GM23338 (cell line): ENCODE measurements at places on chromosomes 7 and 10.

DNA sequence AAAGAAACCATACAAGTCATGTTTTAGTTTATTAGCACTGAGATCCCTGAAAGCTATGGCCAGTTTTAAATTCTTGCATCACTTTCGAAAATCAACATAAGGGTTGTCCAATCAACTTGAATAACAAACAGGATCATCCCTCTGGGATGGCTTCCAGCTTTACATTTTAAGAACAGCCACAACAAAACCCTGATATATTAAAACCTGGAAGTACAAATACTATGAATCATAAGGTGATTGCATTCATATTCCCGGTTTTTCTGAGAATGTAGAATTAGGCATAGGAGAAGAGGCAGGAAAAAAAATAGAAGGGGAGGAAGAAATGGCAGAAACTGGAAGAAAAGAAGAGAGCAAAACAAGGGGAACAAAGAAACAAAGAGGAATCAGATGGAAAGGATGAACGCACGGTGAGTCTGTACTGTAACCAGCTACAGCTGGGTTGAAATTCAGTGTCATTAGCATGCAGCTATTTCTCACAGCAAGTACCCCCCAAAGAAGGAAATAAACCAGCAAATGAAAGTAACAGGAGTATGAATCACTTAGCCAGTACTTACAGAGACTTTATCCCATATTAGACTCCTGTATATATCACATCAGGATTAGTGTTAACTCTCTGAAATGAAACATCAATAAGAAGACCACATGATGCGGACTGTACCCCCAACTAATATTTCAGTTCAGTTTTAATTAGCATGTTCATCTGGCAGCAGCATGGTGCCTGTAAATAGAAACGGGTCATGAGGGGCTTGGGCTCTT lies 301.3 kb downstream of the RNLS start:
- no peaks in the 10 kb centered on the region for H3K36me3 ChIP-seq
- H3K27ac ChIP-seq, result no peak overlapping the region
- no peak overlapping the region for H3K4me3 ChIP-seq
- H3K4me1 ChIP-seq, result no peaks in the 10 kb centered on the region; the same call in 1 of the 2 replicates
- no peaks in the 10 kb centered on the region for H3K27me3 ChIP-seq

- peaks cover 66% of the 10 kb centered on the region for H3K27me3 ChIP-seq
- H3K36me3 ChIP-seq, result no peaks in the 10 kb centered on the region
- no peak overlapping the region for H3K27ac ChIP-seq
- H3K4me1 ChIP-seq, result peaks cover 46% of the 10 kb centered on the region
- H3K4me3 ChIP-seq, result no peak overlapping the region
Measured at GRCh38 chr10:93058139-93058538, 2.5 kb upstream of the CYP26C1 start.

- no peak overlapping the region for H3K4me3 ChIP-seq
- peaks cover 73% of the 10 kb centered on the region for H3K4me1 ChIP-seq
- H3K27me3 ChIP-seq, result no peaks in the 10 kb centered on the region
Measured at GRCh38 chr7:105988276-105988675, 25.2 kb downstream of the CDHR3 start.

DNA sequence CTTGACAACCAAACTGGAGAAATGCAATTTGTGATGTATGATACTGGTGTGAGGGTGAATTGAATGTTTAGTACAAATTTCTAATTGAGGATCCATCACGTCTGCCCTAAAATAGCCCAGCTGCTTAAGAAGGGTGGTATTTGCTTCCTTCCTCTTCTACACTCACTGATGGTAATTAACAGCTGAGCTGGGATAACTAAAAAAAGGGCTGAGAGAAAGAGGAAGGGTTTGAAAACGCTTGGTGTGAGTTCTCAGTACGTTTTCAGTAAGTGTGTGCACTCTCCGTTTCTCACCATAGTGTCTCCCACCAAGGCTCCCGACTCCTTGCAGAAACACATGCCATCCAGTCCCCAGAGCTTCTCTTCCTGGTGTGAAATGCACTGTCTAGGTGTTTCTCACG lies 54.3 kb downstream of the MAP3K8 start:
- no peak overlapping the region for H3K27ac ChIP-seq
- no peaks in the 10 kb centered on the region for H3K4me1 ChIP-seq
- H3K36me3 ChIP-seq, result no peaks in the 10 kb centered on the region
- no peak for DNase-seq
- H3K27me3 ChIP-seq, result no peaks in the 10 kb centered on the region

GRCh38 chr7:22694597-22695207 lies 32.3 kb upstream of the IL6 start:
- H3K27me3 ChIP-seq, result no peaks in the 10 kb centered on the region
- no peaks in the 10 kb centered on the region for H3K4me1 ChIP-seq
- H3K27ac ChIP-seq, result no peak overlapping the region
- DNase-seq, result no peak
- no peak overlapping the region for H3K4me3 ChIP-seq
- H3K36me3 ChIP-seq, result no peaks in the 10 kb centered on the region

GRCh38 chr10:127035827-127036226 lies 130.6 kb downstream of the DOCK1 start:
- H3K4me3 ChIP-seq, result no peak overlapping the region
- H3K4me1 ChIP-seq, result no peaks in the 10 kb centered on the region
- no peak overlapping the region for H3K27ac ChIP-seq
- H3K27me3 ChIP-seq, result no peaks in the 10 kb centered on the region

GRCh38 chr7:2281541-2281940 lies 32.7 kb downstream of the SNX8 start:
- H3K27me3 ChIP-seq, result no peaks in the 10 kb centered on the region
- no peaks in the 10 kb centered on the region for H3K36me3 ChIP-seq
- 0 out of 2 replicates have a peak overlapping the region, but pooled peaks have one; percentile 63 for H3K27ac ChIP-seq
- no peak overlapping the region for H3K4me3 ChIP-seq
- H3K4me1 ChIP-seq, result no peaks in the 10 kb centered on the region; the same call in 1 of the 2 replicates

DNA sequence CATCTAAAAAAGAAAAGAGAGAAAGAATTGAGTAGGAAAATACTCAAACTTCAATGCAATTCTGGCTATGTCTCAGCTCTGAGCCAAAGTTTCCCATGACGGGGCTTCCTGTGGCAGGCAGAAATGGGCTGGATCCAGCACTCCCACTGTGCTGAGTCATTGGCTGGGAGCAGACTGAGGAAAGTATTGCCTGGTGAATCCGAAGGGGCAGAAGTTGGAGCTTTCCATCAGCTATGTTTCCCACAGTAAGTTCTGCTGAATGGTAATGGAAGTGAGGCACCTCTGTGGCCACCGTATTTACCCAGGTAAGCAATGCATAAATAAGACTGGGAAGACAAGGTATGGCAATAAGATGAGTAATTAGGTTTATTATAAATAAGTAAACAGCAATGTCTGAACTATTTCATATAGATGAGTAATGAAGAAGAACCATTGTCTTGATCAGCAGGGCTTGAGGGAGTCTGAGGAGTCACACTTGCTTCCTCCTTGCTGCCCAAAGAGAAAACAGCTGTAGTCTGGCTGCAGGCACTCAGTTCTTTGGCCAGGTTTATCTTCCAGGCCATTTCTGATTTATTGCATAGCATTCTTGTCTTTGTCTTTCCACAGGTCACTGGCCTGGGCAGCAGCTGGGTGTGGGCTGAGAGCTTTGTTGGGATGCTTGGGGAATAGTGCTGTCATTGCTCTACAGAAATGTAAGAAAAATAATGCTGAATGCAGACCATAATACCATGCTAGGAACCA lies 255.3 kb downstream of the DNAJB9 start:
- H3K27me3 ChIP-seq, result no peaks in the 10 kb centered on the region
- no peak for DNase-seq
- no peak overlapping the region for H3K27ac ChIP-seq

- H3K27me3 ChIP-seq, result no peaks in the 10 kb centered on the region
- H3K36me3 ChIP-seq, result no peaks in the 10 kb centered on the region
- H3K4me3 ChIP-seq, result no peak overlapping the region
- H3K27ac ChIP-seq, result no peak overlapping the region
- no peak for DNase-seq
Measured at GRCh38 chr7:96205665-96206064, 116.2 kb downstream of the SLC25A13 start.

DNA sequence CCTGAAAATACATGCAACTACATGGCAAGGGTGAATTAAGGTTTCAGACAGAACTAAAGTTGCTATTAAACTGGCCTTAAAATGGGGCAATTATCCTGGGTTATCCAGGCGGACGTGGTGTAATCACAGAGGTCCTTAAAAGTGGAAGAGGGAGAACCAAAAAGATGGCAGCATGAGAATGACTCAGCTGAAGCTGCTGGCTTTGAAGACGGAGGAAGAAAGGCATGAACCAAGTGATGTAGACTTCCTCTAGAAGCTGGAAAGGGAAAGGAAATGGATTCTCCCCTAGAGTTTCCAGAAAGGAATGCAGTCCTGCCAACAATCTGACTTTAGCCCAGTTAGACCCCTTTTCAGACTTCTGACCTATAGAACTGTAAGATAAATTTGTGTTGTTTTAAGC lies 27.0 kb upstream of the UBN2 start:
- no peak overlapping the region for H3K4me3 ChIP-seq
- H3K27ac ChIP-seq, result no peak overlapping the region
- H3K4me1 ChIP-seq, result no peaks in the 10 kb centered on the region
- no peaks in the 10 kb centered on the region for H3K27me3 ChIP-seq
- DNase-seq, result peak; percentile 44

GRCh38 chr7:118245267-118246040 lies 20.9 kb downstream of the ANKRD7 start:
- no peaks in the 10 kb centered on the region for H3K4me1 ChIP-seq
- H3K27me3 ChIP-seq, result no peaks in the 10 kb centered on the region
- no peak overlapping the region for H3K27ac ChIP-seq
- no peak for DNase-seq
- no peak overlapping the region for H3K4me3 ChIP-seq

- H3K27ac ChIP-seq, result no peak overlapping the region
- no peaks in the 10 kb centered on the region for H3K36me3 ChIP-seq
- H3K4me3 ChIP-seq, result no peak overlapping the region
- DNase-seq, result no peak
Measured at GRCh38 chr10:103145046-103145445, 48.0 kb downstream of the NT5C2 start.

- H3K4me1 ChIP-seq, result peaks cover 8% of the 10 kb centered on the region
- no peak for DNase-seq
- no peak overlapping the region for H3K4me3 ChIP-seq
- no peaks in the 10 kb centered on the region for H3K27me3 ChIP-seq
Measured at GRCh38 chr10:131731780-131732630, 168.8 kb upstream of the PPP2R2D start.

DNA sequence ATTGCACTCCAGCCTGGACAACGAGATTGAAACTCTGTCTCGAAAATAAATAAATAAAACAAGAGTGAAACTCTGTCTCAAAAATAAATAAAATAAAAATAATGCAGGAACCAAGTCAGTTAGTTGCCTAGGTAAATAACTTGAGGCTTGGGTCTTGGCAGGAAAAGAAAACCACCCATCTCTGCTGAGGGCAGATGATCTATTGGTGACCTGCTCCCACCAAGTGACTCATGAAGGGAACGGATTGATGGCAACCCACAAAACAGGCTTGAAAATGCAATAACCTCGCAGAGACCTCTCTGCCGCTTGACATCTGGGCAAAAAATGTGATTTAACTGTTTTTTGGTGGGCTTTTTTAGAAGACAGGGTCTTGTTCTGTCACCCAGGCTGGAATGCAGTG lies 86.6 kb downstream of the CALN1 start:
- no peak overlapping the region for H3K27ac ChIP-seq
- H3K36me3 ChIP-seq, result no peaks in the 10 kb centered on the region
- no peak for DNase-seq
- no peak overlapping the region for H3K4me3 ChIP-seq

DNA sequence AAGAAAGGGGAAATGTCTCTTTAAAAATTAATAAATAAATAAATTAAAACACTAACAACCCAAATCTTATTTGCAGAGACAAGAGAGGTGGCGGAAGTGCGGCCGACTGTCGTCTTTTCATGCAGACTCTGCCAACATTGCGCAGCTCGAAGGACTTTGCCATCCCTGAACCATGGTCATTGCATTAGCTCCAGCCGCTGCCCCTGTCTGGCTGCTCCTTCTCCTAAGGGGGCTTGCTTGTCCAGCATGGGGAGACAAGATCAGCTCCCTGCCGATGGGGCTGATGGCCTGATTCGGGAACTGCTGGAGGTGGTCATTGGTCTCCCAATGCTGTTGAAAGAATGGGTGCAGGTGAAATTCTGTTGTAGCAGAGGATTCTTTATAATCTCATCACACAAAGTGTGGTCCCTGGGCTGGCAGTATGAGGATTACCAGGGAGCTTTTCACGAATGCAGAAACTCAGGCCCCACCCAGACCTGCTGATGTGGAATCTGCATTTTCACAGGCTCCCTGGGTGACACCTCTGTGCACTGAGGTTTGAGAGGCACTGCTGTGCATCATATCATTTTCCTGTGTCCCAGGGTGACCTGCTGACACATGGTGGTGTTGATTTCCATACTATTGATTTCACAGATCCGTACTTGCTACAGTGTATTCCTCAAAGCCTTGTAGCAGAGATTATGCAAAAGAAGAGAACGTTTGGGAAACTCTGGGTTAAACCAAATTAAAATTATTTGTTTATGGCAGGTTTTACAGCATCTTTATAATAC lies 172.4 kb upstream of the ZMIZ1 start:
- H3K4me3 ChIP-seq, result no peak overlapping the region
- H3K27ac ChIP-seq, result no peak overlapping the region
- H3K36me3 ChIP-seq, result no peaks in the 10 kb centered on the region

DNA sequence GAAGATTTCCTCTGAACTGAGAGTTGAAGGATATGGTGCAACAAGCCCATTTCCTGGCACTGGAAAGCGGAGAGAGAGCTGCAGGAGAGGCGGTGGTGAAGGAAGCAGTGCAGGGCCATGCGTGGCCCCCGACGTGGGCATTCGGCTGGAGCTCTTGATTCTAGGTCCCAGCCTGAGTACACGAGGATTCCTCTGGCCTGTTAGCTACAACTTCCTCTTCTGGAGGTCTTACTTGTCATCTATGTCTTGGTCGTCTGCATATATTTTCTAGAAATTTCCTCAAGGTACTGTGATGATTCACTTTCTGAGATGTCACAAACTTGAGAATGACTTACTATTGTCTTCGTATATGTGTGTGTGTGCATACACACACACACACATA lies 59.2 kb upstream of the JAZF1 start:
- no peak overlapping the region for H3K27ac ChIP-seq
- no peak overlapping the region for H3K4me3 ChIP-seq
- H3K4me1 ChIP-seq, result peaks cover 37% of the 10 kb centered on the region
- H3K27me3 ChIP-seq, result no peaks in the 10 kb centered on the region
- H3K36me3 ChIP-seq, result no peaks in the 10 kb centered on the region
